Ureter (tissue), 1 donor: ENCODE measurements at places on chromosomes 12 and 14.

DNA sequence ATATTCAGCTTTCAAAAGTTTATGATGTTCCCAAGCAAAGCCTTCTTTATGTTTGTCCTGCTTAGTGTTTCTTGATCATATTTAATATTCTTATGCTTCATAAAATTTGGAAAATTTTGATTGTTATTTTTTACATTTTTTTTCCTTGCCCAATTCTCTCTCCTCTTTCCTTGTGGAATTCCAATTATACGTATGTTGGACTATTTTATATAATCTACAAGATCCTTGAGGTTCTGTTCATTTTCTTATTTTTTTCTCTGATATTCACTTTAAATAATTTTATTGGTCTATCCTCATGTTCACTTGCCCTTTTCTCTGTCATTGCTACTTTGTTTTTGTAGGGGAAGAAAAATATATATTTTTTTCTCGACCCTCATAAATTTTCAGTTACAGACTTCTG is 167.7 kb downstream of the DYRK2 start:
- no peak for DNase-seq

GRCh38 chr12:91493308-91493707 is 310.7 kb upstream of the DCN start:
- DNase-seq = no peak

DNA sequence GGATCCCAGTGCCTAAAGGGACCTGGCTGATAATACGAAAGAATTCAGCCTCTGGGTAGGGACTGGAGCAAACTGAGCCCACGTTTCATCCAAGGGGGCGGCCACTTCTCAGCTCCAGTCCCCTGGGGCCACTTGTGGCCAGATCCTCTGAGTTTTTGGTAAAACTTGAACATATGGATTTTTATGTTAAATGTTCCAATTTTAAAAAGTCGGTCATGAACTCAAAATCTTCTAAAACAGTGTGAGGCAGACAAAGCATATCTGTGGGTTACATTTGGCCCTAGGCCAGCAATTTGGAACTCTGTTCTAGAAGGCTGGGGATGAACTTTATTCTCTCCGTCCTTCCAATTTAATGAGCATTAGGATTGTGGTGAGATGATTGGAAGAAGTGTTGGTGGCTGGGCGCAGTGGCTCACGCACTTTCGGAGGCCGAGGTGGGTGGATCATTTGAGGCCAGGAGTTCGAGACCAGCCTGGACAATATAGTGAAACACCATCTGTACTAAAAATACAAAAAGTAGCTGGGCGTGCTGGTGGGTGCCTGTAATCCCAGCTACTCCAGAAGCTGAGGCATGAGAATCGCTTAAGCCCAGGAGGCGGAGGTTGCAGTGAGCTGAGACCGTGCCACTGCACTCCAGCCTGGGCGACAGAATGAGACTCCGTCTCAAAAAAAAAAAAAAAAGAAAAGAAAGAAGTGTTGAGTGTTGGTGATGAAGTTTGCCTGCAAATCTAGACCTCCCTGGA is 3.0 kb upstream of the PPP1CC start:
- DNase-seq = no peak

DNA sequence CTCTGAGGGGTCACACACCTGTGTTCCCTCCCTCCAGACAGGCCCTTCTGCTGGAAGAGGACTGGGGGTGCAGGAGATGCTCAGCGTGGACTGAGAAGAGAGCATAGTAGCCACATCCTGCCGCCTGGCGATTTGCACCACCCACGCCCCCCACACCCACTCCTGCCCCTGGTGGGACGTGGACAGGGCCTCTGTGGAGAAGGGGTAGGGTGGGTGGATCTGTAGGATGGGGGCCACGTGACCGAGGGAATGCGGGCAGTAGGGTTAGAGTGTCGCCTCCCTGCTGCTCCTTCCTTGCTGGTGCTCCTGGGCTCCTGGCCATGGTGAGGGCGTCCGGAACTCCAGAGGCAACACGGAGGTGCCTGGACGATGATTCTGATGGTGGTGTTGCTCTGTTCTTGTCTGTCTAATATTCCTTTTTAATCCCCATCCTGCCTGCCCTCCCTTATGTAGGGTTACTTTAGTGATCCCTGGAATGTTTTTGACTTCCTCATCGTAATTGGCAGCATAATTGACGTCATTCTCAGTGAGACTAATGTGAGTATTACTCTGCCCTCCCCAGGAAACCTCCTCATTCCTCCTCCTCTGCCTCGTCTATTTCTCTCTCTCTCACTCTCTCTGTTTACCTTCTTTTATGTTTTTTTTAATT is 161.5 kb upstream of the FKBP4 start:
- no peak for DNase-seq

GRCh38 chr12:51185171-51185717 is 12.3 kb upstream of the TFCP2 start:
- DNase-seq = no peak

DNA sequence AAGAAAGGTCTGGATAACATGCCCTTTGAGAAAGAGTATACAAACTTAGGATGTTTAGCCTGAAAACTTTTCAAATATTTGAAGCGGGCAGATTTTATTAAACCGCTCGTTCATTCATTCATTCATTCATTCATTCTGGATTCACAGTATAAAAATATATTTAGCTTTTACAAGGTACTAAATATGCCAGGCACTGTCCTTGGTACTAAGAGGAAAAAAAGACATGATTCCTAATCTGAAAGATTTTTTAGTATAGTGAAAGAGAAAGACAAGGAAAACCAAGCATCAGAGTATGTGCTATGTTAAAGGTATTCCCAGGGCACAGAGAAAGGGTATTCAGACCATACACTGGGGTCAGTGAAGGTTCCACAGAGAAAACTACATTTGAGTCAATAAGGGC is 299.7 kb downstream of the BCAT1 start:
- no peak for DNase-seq

DNA sequence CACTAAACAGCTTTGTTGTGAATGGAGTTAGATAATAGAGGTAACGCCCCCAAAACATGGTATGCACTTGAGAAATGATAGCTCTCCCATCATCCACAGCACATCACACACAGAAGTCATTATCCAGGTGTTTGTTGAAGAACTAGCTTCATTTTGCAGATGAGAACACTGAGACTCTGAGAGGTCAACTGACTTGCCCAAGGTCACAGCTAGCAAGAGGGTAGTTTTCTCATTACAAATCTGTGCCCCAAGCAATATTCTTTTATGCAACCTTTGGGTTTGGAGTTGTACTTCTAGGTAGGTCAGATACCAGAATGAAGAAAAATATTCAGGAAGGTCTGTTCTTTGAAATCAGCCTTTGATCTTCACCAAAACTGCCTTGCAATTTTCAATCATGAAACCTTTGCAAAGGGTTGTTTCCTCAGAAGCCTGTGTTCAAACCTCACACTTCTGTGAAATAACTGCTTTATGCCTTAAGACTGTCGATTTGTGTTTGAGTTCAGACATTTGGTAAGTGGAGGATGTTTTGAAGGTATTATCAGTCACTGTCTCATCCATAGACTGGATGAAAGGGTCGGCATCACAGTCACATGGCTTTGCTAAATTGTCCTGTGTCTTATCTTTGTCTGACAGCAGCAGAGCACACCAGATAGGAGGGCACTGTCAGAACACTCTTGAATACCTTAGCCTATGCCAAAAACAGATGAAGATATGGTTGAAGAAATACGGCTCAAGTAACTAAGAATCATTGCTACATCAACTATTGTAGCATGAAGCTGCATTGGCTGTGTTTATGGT is 233.2 kb upstream of the BTG1 start:
- DNase-seq = no peak

GRCh38 chr12:107152315-107152714 is 59.0 kb upstream of the CRY1 start:
- DNase-seq = no peak

DNA sequence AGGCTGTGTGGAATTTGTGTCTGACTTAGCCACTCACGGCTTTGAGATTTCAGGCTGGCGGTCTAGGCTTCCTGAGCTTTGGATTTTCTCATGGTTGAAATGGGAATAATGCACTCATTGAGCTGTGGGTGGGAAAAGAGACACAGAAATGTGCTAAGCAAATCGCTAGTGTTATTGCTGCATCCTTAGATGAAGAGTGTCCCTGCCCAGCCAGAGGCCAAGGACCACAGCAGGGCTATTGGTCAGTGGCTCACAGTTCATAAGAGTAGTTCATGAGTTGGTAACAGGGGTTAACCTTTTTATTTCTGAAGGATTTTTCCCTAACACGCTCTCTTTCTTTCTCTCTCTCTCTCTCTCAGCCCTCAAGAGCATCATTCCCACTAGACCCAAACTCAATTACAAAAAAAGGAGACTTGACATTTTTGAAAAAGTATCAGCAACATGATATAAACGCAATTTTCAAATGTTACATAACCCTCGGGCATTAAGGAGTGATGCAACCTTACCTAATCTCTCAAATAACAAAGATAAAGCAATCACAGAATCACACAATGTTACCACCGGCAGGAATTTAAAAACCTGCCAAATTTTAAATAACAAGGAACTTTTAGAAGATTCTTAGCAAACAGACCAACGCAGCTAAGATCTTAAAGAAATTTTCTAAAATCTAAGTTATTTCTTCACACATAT is 36.7 kb upstream of the RMST start:
- no peak for DNase-seq

GRCh38 chr12:115215544-115215943 is 531.6 kb upstream of the TBX3 start:
- DNase-seq = no peak

GRCh38 chr12:49767333-49767732 is 26.0 kb downstream of the TMBIM6 start:
- no peak for DNase-seq

GRCh38 chr14:65351493-65352194 is 60.9 kb upstream of the FUT8 start:
- no peak for DNase-seq

- DNase-seq = no peak
These were observed 24.8 kb upstream of the LGALS3 start for GRCh38 chr14:55103971-55104954.

DNA sequence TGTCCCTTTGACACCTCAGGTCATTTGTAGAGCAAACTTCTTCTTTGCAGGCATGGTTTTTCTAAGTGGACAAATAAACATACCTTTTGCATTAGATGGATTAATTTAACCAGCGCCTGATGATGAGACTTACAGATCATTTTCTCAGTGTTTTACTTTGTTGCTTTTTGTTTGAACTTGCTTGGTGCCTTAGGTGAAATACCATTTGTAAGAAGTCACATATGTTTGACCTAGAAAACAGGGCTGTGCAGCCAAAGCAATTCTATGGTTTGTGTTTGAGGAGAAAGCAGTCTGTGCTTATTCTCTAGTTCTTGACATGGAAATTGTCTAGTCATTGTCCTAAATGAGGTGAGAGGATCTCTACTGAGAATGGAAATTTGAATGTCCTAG is 111.1 kb downstream of the DIP2B start:
- no peak for DNase-seq

DNA sequence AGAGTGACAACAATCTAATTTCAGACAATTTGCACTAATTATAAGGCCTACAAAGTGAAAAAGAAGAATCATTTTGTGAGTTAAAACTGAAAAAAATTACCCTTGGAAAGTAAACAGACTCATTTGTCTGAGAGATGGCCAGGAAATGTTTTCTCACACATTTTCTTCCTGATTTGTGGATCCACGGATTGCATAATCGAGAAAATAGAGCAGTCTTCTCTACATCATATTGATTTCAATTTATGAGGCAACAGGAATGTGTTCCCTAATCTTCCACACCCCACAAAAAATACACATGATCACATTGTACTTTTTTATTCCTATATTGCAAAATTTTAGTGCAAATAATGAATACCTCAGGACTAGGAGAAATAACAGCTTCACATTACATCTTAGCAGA is 160.8 kb downstream of the CCER1 start:
- no peak for DNase-seq

GRCh38 chr14:33986804-33987203 is 35.9 kb upstream of the EGLN3 start:
- DNase-seq = no peak

- no peak for DNase-seq
These were observed 46.7 kb downstream of the MSRB3 start for GRCh38 chr12:65325183-65325582.

- DNase-seq = no peak
These were observed 16.1 kb upstream of the MFAP5 start for GRCh38 chr12:8678661-8679111.

DNA sequence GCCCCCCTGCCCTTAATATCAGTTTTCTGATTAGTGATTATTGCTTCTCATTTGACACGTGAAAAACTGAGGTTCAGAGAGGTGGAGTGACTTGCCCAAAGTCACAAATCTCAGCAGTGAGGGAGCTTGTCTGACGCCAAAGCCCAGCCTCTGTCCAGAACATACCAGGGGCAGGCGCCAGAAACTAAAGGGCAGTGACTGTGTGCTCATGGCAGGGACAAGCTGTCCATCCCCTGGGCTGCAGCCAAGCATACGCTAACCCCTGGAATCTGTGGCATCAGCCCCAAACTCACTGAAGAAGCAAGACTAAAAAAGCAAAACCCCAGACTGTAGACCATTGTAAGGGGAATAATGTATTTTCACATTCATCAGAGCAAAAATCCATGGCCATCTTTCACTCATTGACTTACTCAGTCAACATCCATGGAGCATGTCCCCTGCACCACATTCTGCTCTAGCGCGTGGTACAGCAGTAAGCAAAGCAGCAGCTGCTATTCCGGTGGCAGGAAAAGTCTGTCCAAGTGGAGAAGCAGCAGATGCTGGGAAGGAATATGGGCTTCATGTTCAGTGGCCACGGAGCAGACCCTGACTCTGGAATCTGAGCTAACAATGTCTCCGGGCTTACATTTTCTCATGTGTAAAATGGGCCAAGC is 1.5 kb upstream of the SERPINA4 start:
- no peak for DNase-seq

DNA sequence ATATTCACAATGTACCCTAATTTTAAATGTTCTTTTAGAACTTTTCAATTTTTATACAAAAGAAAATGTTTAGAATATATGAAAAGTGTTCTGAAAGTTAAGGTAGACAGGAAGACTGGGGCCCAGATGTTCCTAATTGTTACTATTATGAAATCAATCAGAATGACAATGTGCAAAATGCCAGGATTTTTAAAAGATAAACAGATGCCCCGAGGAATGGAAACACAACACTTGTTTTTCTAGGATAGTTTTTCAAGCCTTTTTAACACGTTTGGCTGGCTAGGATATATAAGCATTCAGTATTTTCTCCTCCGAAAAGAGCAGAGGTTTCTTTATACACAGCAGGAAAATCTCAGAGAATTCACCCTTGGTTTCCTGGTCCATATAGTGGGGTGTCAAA is 106.8 kb downstream of the ESR2 start:
- no peak for DNase-seq
